Effector CD4-positive, alpha-beta T cell (primary cell): ENCODE measurements at places on chromosomes 16 and 17.

- DNase-seq = no peak
These were observed 19.8 kb upstream of the TANGO6 start for GRCh38 chr16:68823401-68824135.

- DNase-seq = no peak
These were observed 83.8 kb upstream of the ERCC4 start for GRCh38 chr16:13835935-13836730.

GRCh38 chr17:11135819-11136218, 105.2 kb upstream of the SHISA6 start:
- no peak for DNase-seq

- no peak for DNase-seq
These were observed 23.9 kb upstream of the MEAK7 start for GRCh38 chr16:84528322-84528721.

DNA sequence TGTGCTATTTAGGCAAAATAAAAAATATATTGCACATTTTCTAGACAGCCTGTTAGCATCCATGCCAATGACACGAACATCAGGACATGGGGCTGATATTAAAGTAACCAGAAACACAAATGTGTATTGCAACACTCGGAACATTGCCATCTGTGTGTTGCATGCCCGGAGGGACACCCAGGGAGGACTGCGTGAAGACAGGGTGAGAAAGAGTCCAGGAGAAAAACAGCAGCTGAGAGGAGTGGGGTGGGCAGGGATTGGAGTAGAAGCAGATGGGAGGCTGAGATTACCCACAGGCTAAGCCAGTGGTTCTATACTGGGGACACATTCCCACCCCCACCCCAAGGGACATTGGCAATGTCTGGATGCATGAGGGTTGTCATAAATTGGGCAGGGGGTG, 114.8 kb downstream of the GRIN2A start:
- no peak for DNase-seq

- DNase-seq = no peak
These were observed 22.6 kb downstream of the TPSD1 start for GRCh38 chr16:1278477-1278876.
